ENCODE measurements at places on chromosomes 11 and 22.

DNA sequence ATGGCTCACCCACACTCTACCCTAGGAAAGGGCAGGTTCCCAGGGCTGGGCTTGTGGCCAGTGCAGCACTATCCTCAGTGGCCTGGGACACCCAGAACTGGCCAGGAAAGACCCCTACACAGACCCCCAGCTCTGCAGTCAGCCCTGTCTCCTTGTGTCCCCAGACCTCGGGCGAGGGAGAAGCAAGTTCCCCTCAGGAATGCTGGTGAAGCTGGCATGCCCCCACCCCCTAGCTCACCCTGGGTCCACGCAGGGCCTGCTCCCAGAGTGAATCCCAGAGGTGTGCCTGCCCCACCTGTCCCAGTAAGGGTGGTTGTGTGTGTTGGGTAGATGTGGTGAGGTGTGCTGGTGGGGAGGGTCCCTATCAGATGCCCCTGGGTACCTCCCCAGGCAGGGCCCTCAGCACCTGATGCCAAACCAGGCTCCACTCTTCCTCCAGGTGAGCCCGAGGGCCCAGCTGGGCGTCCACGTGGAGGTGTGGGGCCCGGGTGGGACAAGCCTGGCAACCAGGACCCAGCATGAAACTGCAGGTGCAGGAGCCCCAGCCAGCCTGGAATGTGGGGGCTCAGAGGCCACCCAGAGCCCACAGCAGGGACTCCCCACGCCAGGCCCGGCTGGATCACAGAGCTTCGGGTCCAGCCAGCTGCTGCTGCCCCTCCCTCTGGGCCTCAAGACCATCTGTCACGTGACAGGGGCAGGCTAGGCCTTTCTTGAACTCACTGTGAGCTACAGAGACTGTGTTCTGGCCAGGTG, 48.4 kb upstream of the KCNQ1OT1 start:
- no peak for DNase-seq

GRCh38 chr11:86138958-86139357, 70.1 kb upstream of the PICALM start:
- DNase-seq: no peak

- DNase-seq: no peak
These were observed 188 bp downstream of the UPB1 start for GRCh38 chr22:24495365-24495675.

DNA sequence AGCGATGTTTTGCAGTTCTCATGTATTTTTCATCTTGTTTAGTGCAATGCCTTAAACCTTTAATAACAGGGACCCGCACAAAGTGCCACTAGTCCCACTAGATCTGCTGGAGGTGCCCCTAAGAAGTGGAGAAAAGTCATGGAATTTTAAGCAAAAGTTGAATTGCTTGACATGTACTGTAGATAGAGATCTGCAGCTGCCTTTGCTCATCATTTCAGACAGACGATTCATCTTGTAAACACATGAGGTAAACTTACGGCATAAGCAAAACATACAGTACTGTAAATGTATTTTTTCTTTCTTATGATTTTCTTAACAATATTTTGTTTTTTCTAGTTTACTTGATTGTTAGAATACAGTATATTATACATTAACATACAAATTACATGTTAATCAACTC, 295.6 kb downstream of the CASP12 start:
- DNase-seq: no peak

DNA sequence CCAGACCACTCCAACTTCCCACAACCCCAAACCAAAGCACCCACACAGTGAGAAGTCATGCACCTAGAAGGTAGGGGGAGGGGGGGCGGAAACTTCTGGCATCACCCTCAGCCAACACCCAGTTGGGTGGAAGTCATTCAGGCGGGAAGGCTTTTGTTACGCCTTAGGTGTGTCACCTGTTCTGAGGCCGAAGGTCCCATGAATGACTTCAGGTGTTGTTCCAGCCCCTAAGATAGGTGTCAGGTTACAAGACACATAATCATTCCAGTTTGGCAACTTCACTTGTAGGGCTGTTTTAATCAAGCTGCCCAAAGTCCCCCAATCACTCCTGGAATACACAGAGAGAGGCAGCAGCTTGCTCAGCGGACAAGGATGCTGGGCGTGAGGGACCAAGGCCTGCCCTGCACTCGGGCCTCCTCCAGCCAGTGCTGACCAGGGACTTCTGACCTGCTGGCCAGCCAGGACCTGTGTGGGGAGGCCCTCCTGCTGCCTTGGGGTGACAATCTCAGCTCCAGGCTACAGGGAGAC, at the start of gene TMPRSS4:
TMPRSS4 (plus strand) TSS at position 325 of the 528 bp plus-strand sequence. CDS start 225 bp downstream, outside the sequence.
- DNase-seq: no peak

GRCh38 chr11:117220568-117220967, 11.3 kb downstream of the PCSK7 start:
- no peak for DNase-seq

DNA sequence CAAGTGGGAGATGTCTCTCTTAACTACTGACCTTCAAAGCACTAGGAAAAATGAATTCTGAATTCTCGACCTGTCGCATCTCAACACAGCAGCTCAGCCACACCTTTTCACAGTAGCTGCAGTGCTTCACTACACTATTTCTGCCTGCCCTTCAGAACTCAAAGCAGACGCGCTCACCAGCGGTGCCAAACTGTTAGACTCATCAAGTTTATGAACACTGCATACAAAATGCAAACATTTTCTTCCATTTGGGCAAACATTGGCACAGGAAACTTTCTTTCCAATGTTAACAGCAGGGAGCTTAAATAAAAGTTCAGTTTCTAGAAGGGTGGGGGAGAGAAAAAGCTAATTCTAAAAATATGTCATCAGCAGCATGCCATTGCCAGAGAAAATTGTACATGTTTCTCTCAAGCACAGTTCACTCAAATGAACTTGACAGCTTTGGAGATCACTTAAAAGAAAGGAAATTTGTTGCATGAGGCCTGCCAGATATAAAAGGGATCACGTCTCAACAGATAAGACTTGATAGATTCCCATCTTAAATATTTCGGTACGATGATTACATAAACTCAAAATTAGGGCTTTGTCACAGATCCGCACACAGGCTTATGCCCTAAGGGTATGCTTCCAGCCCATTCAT, 82.7 kb downstream of the CADM1 start:
- DNase-seq: no peak

DNA sequence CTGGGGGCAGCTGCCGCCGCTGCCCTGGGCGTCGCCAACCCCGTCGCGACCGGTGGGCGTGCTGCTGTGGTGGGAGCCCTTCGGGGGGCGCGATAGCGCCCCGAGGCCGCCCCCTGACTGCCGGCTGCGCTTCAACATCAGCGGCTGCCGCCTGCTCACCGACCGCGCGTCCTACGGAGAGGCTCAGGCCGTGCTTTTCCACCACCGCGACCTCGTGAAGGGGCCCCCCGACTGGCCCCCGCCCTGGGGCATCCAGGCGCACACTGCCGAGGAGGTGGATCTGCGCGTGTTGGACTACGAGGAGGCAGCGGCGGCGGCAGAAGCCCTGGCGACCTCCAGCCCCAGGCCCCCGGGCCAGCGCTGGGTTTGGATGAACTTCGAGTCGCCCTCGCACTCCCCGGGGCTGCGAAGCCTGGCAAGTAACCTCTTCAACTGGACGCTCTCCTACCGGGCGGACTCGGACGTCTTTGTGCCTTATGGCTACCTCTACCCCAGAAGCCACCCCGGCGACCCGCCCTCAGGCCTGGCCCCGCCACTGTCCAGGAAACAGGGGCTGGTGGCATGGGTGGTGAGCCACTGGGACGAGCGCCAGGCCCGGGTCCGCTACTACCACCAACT, 1.0 kb downstream of the FUT4 start:
- no peak for DNase-seq

DNA sequence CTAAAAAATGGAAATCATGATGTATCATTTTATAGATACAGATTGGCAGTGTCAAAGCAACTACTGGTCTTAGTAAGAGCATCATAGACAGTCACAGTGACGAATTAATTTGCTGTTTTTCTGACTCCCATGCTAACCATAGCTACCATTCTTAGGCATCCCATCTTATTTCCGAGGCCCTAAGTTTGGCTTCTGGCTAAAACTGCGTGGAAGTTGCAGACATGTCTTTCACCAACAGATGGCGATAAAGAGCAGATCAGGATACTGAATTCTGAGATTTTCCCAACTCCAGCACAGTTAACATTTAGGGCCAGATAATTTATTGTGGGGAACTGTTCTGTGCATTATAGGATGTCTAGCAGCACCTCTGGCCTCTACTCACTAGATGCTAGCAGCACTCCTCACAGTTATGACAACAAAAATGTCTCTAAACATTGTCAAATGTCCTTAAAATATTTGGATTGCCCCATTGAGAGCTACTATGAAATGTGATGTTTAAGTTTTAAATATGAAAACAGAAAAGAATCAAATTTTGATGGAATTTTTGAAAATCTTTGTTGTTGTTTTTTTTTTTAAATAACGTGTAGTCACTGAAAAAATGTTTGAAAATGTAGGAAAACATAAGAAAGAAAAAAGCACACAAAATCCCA, 16.3 kb downstream of the OR2AG2 start:
- DNase-seq: no peak

DNA sequence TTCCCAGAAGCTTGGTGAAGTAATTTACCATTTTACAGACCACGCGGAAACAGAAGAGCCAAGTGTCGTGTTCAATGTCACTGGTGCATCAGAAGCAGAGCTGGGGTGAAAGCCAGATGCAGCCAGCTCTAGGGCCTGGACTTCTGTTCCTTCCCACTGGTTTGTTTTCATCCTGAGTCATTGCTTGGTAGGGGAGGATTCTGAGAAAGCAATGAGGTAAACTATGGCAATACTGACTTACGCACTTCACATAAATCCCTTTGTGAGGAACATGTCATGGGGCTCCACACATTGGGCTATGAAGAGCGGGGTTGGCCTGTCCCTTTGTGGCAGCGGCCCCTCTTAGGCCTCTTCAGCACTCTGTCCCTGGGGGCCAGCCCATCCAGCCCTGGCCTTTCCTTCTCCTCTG, 52.4 kb upstream of the RBFOX2 start:
- DNase-seq: no peak

- no peak for DNase-seq
These were observed 3.7 kb upstream of the SIK2 start for GRCh38 chr11:111598559-111598958.

All from cortex of kidney (tissue), 1 donor.